Activated CD8-positive, alpha-beta memory T cell treated with anti-CD3 and anti-CD28 coated beads, Interleukin-2, amount 10 ng/mL, durations not matched to agents 7 days and 5 days (primary cell): ENCODE measurements at places on chromosomes 3 and 15.

- peak; percentile 34 for DNase-seq
These were observed 33.4 kb upstream of the PCSK6 start for GRCh38 chr15:101522621-101523559.

GRCh38 chr3:69739204-69740102 lies at the start of gene MITF:
Gene MITF (plus strand): TSS chr3:69739464. CDS start chr3:69739598, 134 bp downstream.
- DNase-seq = peak; percentile 47

DNA sequence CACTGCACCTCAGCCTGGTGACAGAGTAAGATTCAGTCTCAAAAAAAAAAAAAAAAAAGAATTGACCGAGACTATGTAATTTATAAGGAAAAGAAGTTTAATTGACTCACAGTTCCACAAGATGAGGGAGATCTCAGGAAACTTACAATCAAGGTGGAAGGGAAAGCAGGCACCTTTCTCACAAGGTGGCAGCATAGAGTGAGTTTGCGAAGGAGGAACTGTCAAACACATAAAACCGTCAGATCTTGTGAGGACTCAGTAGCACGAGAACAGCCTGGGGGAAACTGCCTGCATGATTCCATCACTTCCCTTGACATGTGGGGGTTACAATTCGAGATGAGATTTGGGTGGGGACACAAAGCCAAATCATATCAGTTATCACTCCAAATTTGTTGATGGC lies 380.9 kb downstream of the EDEM1 start:
- DNase-seq = no peak

GRCh38 chr3:154244644-154245043 lies 79.6 kb downstream of the DHX36 start:
- DNase-seq = no peak

DNA sequence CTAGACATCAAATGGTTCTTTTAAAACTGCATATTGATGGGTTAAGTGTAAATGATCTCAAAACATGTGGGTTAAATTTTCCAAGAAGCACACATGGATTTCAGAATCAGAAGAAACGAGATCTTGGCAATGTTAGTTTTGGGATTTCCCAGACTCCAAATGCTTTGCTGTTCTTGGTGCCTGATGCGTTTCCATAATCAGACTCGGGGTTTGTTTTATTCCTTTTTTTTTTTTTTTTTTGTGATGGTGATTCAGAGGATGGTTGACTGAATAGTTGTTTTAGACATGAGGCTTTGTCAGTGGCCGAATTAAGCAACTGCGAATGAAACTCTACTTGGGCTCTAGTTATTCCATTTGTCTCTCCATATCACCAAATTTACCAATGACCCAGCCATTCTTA lies 52.2 kb upstream of the FAM98B start:
- no peak for DNase-seq

- peak; percentile 56 for DNase-seq
These were observed 7.0 kb upstream of the CD276 start for GRCh38 chr15:73677146-73677607.

- DNase-seq = no peak
These were observed 68.4 kb downstream of the FSIP1 start for GRCh38 chr15:39714251-39714650.

GRCh38 chr3:27324686-27325085 lies 44.5 kb downstream of the NEK10 start:
- no peak for DNase-seq

GRCh38 chr15:41921167-41921566 lies 27.3 kb upstream of the SPTBN5 start:
- DNase-seq = no peak

- no peak for DNase-seq
These were observed 52.7 kb downstream of the RPN1 start for GRCh38 chr3:128597900-128598299.

DNA sequence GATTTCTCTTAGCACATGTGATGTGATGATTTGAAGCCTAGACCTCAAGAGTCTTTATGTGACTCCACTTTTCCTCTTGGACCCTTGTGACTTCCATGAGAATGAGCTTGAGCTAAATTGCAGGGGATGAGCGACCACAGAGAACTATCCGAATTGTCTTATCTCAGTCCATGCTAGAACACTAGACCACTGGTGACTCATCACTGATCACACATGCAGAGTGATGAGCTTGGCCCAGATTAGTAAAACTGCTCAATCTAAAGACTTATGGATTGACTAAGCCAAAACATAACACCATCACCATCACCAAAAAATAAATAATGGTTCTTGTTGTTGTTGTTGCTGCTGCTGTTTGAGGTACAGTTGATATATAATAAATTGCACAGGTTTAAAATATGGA lies 114.1 kb upstream of the CFAP20DC start:
- DNase-seq = no peak

DNA sequence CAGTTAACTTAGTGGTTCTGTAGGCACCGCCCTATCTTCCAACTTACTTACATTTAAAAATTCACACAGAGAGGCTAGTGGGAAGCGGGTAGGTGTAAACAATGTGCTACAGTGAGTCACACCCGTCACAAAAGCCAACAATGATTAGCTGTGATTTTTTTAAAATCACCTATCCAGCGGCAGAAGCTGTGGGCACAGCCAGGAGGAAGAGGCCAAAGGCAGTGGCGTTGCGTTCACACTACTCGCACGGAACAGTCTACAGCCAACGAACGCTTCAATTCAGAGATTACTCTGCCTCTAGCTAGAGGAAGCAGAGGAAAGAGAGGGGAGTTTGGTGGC lies 2.5 kb upstream of the NLGN1 start:
- no peak for DNase-seq

DNA sequence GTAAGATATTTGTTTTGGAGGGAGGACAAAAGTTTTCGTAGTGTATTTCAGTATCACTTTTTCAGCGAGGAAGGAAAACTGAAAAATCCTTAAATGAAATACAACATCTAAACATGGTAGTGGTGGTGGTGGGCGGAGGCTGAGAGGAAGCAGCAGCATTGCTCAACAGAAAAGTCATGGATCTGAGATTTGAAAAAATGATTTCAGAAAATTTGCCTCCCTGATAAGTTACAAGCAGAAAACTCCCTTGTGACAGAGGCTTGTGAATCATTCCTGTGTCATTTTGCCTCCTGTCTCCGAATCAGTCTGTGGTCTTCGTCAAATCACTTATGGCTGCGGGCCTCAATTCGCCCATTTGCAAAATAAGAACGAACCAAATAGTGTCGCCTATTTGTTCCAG lies 965 bp upstream of the CRBN start:
- no peak for DNase-seq

DNA sequence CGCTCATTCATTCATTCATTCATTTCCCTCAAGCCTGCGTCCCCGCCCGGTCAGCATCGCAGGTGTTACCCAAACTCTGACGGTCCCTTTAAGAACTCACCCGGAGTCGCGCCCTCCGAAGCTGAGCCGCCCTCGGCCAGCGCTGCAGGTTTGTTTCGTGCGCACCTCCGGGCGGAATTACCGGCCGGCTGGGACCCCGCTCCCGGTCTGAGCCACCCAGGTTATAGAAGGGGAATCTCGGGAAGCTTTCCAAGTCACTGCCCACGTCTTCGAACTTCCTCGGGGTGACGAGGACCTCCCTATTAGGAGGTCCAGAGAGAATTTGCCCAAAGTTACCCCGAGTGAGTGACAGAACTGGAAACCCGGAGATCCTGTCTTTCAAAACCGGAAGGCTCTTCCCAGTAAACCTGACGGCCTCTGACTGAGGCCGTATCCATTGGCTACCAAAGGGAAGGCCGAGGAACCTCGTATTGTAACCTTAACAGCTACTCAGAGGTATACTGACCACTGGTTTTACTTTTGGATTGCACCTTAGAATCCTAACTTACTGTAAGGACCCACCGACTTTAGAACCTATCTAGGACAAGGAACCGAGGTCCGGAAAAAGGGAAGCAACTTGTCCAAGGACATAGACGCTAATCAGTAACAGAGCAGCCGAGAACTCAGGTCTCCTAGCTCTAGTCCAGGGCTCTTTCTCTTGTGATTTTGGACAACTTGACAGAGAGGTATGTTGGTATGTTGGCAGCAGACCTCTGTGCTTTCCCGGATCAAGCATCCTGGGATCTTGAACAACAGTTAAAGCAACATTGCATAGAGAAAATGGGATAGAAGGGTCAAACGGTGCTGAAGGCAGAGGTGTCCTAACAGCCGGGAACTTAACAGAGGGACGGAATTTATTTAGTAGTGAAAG lies 788 bp upstream of the DLG1 start:
- DNase-seq = peak; percentile 54

- no peak for DNase-seq
These were observed 63.2 kb downstream of the PDZRN3 start for GRCh38 chr3:73561494-73561893.

- DNase-seq = no peak
These were observed 580.0 kb downstream of the FOXP1 start for GRCh38 chr3:71003511-71003910.

DNA sequence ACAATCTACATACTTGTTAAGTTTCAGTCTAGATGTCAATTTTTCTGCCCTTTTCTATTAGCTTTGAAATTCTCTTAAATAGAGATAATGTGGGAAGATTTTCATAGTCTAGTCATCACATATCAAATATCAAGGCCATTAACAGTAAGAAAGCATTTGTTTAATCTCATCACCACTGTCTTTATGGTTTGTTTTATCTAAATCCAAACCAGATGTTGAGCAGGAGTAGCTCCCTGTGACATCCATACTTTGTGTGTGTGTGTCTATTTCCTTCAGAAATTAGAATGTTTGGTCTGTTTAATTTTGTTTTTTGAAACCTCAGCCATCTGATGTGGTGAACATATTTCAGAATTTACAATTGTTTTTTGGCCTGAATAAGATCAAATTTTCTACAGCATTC lies 23.1 kb upstream of the GOLGA8B start:
- no peak for DNase-seq

DNA sequence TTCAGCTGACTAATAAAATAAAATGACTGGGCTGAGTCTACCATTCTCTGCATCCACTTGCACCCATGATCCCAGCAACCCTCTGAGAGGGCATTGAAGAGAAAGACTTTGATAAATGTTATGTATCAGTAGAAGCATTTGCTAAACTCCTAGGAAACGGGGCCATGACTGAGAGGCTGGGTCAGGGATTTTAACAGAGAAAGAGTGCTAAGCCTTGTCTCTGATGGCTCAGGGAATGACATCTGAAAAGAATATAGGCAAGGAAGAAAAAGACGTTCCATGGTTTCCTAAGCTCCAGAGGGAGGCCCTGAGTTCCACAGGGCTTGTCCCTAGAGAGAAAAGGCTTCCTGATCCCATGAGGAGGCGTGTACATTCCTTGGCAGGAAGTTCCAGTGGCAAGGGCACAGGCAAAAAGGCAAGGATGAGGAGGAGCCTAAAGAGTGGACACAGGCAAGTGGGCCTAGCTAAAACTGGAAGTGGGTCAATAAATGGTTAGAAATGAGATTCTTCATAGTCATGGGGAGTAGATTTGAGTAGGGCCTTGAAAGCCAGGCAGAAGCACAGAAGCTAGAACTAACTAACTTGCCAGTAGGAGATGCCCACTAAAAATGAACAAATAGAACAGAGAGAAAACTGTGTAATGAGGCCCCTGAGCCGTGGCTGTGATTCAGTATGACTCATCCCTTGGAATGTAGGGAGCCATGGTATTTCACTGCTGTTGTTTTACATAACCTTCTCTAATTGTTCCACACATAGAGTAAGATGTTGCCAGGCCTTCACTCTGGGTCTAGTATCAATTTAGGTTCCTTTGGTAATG lies 44.9 kb upstream of the MANF start:
- peak; percentile 14 for DNase-seq

DNA sequence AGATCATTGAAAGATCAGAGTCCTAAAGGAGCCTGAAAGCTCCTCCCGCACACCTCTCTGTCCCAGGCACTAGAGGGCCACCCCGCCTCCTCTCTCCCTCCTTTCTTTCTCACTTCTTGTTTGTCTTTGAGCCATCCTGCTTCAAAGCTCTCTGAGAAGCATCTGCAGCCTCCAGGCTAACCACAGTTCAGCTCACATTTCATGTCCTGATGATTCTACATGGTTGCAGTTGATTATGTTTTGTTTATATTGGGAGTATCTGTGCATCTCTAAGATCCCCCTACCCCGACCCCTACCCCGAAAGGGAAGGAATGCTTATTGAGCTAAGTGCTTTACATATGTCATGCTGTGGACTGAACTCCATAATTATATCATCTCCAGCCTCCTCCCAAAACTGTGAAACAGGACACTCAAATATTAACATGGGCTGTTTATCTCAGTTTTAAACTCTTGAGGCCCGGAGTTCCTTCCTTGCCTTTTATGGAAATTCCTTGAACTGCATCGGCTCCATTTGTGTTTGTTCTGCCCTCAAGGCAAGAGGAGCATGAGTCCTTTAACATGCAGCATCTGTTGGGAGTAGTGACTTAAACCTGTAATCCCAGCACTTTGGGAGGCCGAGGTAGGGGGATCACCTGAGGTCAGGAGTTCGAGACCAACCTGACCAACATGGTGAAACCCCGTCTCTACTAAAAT lies 30.9 kb downstream of the MGLL start:
- DNase-seq = peak; percentile 66

- no peak for DNase-seq
These were observed 32.1 kb upstream of the THRB start for GRCh38 chr3:24526640-24527212.

DNA sequence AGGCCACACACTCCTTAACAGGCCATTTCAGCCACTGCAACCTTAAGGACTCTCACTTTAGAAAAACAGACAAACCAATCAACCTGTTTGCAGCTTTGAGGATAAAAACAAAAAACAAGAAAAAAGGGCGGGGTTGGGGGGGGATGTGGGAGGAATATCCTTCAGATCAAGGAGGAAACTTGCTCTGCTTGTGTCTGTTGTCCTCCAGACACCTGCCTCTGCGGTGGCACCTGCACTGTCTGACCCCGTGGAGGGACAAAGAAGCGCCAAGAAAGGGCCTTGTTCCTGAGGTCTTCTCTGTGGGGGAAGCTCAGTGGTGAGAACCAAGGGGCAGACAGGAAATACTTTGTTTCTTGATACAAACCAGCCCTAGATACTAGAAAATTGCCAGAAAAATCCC lies 70.5 kb downstream of the POLR2M start:
- no peak for DNase-seq

DNA sequence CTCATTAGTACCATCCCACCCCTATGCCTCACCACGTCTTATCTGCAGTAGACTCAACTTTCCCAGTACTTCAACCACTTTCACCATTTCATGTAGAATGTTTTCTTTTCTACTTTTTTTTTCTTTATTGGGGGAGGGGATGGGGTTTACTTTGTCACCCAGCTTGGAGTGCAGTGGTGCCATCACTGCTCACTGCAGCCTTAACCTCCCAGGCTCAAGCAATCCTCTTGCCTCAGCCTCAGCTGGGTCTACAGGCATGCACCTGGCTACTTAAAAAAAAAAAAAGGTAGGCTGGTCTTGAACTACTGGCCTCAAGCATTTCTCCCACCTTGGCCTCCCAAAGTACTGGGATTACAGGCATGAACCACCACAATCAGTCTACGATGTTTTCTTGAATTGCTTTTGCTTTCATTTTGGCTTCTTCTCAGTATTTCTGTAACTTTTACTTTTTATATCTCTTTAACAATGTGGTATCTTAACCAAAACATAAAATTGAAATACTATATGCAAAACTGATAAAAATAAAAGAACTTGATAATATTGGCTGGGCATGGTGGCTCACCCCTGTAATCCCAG lies 44.9 kb upstream of the CHL1 start:
- no peak for DNase-seq
